GM04503 (cell line): ENCODE measurements at places on chromosomes 6 and 20.

DNA sequence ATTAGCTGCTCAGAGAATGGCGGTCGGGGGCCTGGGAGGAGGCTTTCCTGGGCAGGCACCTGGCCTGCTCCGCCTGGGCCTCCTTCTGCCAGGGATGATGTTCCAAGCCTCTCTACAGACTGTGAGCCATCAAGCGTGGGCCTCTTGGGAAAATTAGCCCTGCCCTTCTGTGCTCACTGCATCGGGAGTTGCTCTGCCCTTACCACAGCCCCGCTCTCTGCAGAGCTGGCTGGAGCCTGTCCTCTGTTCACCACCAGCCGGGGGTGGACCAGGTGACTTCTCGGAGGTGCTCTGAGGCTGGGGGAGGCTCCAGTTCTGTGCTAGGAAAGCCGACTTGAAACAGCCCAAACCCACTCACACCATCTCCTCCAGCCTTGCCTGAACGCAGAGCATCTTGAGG, 24.2 kb downstream of the MDGA1 start:
- DNase-seq, result no peak

DNA sequence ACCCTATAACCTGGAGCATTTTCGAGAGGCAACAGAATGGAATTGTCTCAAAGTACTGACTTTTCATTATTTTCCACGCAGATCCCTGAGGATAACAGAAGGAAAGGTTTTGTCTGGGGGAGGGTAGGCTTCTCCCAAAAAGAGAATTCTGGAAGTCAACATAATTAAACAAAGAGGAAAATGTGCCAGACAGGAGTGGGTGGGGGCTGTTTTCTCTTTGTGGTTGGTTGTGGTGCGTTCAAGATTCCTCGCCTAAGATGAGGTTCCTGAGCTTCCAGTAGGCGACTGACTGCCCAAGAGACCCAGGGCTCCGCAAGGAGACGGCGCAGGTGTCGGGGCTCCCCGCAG, 70.4 kb downstream of the SOX4 start:
- DNase-seq, result no peak

- no peak for DNase-seq
Observed at GRCh38 chr6:21367148-21367547, 226.4 kb upstream of the SOX4 start.

DNA sequence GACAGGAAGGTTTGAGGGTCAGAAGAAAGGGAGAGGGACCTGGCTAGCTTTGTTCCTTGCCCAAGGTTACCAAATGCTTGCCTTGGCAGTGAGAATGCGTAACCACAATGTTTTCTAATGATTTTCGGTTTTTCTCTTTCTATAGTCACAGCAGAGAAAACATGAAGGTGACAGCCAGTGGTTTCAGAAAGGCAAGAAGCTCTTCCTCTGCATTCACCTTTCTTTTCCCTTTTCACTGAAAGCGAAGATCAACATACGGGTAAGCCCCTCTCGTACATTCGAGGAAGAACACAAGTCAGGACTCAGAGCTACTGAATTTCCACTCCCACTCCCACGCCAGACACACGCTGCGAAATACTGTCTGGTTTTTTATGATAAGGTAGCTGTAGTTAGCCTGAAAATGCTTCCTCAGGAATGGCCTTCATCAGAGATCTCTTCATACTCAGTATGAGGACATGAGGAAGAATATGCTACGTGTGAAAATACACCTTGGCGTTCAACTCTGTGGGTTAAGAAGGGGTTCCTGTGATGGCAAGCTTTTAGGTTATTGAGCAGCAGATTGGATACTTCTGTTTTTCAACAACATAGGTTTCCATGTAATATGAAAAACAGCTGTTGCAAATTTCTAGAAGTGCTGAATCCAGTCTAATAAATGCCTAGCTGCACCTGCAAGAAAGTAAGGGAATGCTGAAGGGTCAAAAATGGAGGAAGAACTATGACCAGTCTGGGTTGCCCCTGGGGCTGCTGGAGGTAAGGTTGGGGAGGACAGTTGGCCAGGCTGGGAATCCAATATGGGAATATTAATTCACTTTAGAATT, 7.4 kb upstream of the CD83 start:
- no peak for DNase-seq

GRCh38 chr6:131041814-131042213, 21.2 kb downstream of the EPB41L2 start:
- no peak for DNase-seq

GRCh38 chr6:101417900-101418299, 24.4 kb downstream of the GRIK2 start:
- DNase-seq, result no peak

GRCh38 chr20:36574366-36575135, 1.2 kb downstream of the TGIF2 start:
- DNase-seq, result no peak

DNA sequence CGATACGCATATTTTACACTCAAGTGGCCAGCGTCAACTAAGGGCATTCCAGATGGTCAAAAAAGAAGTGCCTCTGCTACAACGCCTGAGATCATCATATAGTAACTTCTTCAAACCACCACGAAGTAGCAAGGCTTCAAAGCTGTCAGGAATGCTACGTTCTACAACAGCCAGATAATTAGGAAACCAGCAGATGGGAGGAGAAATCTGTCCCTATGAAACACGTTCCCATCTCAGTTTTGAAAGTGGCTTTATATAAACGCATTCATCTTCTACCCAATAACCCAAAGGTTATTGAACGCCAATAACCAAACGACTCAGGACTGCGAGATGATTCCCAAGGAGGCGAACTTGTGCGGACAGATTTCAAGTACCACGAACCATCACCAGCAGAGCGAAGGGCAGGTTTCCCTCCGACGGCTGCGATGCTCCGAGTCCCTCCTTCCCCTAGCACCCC, 1.2 kb downstream of the ABHD12 start:
- DNase-seq, result peak; percentile 39

DNA sequence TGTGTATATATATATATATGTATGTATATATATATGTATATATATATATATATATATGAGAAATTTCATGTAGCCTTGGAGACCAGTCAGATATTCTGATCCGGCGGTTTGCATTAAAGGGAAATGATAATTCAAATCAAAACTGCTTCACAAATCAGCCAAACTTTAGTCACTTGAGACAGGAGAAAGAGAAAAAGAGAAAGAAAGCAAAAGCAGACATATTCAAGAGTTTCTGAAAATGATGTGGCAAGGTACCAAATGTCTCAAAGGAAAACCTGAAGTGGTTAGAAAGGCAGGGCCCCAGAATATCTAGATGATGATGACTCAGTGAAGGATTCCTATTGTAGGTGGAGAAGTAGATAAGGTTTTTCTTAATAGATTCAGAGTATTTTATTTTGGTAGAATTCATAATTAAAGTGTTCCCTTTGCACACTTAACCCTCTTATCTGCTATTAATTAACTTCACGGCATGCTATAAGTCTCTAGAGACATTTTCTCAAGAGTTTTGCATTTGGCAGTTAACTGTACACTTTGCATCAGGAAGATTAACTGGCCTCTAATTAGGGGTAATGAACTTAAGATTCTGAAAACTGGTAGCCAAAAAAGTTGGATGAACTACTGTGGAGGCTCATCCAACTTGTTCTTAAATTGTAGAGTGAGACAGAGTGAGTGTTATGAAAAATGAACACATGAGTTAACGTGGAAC, 50.1 kb upstream of the ASF1A start:
- DNase-seq, result no peak

GRCh38 chr6:155152211-155153076, 111.4 kb upstream of the CLDN20 start:
- no peak for DNase-seq
